ENCODE measurements at places on chromosomes 6 and 20. TPM values are rescaled to one million over a fixed set of nuclear protein-coding genes. Genes with fewer than 3 reads are reported as not detected.

ADTRP gene
- total RNA-seq, result 0.81 TPM

LHFPL5 gene
- not detected for total RNA-seq

PLG gene
- total RNA-seq, result not detected

CST7 gene
- not detected for total RNA-seq

CLPSL2 gene
- not detected for total RNA-seq
